ENCODE measurements at places on chromosomes 2 and 18.

DNA sequence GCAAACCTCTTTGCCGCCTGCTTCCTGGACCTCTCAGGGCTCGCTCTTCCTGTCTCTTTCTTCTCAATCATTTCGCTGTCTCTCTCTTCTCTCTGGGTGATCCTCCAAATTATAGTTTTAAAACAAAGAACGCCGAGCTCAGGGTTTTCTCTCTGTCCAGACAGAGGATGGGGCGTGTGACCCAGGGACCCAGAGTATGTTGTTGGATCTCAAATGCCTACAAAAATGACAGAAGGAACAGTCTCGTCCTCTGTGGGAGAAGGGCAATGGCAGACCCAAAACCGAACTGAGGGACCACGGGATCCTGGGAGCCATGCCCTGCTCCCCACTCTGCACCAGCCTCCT is 88.5 kb downstream of the EIPR1 start:
- DNase-seq: no peak

- DNase-seq: no peak
These were observed 166.4 kb upstream of the FANCL start for GRCh38 chr2:58407487-58407886.

DNA sequence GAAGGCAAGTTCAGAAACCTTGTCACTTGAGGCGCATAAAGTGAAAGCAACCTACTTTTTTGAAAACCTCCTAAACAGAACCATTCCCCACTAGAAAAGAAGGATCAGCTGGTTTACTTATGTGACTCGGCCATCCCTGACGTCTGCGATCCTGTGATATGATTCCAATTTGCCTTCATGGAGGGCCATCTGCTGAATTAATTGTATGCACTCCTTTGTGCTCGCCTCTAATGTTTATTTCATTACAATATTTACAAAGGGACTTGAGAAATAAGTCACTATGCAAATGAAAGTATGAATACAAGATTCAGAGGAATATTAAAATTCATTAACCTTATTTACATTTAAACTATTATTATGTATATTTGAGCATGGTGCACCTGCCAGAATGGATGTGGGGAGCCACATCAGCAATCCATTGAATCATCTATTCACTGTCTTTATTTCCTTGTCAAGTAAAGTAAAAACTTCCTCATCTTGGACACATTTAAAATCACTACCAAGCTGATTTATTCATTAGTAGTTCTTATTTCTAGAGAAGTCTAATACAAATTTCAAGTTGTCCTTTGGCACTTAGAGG is 96.5 kb downstream of the RBM43 start:
- DNase-seq: no peak

- no peak for DNase-seq
These were observed 774.6 kb upstream of the FAM98A start for GRCh38 chr2:34373586-34374233.

GRCh38 chr2:130877258-130877657 is 40.5 kb downstream of the ARHGEF4 start:
- DNase-seq: no peak

DNA sequence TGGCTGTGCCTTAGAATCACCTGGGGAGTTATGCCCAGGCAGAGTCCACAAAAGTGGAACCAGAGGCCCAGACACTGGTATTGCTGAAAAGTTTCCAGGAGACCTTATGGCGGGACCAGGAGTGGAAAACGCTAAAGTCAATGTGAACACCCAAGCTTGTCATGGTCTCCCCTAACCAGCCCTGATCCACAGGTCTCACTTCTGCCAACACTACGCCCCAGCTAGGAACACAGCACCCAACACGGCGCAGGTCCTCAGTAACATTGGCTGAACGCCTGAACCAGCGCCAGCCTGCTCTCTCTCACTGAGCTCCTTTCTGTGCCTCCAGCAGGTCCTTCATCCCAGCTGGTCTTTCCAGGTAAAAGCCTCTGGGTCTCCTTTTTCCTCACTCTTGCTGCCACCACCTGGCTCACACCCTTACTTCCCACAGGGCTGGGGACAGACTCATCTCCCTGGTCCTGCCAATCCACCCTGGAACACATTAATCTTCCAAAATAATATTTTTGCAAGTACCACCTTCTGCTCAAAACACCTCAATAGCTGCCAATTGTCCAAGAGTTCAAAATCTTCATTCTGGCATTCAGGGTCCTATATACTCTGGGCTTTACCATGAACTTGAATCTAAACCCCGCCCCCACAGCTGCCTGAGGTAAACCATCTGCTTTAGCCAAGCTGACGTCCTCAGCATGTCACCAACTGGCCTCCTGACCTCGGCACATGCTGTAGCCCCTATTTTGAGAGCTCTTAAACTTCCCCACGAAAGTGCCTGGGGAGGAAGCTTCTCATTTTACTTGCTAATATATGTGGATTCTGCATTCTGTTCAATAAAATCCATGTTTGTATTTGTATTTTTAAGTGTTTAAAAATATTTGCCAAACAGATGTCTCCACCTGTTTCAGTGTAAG is 34.6 kb downstream of the ADCY3 start:
- no peak for DNase-seq

- DNase-seq: no peak
These were observed 154.9 kb upstream of the NDUFV2 start for GRCh38 chr18:8947566-8947965.

GRCh38 chr18:47458483-47458882 is 207.0 kb upstream of the SKOR2 start:
- DNase-seq: no peak

- DNase-seq: no peak
These were observed 105.5 kb upstream of the HDAC4 start for GRCh38 chr2:239506101-239506857.

- no peak for DNase-seq
These were observed 17.6 kb upstream of the POU3F3 start for GRCh38 chr2:104836265-104836664.

DNA sequence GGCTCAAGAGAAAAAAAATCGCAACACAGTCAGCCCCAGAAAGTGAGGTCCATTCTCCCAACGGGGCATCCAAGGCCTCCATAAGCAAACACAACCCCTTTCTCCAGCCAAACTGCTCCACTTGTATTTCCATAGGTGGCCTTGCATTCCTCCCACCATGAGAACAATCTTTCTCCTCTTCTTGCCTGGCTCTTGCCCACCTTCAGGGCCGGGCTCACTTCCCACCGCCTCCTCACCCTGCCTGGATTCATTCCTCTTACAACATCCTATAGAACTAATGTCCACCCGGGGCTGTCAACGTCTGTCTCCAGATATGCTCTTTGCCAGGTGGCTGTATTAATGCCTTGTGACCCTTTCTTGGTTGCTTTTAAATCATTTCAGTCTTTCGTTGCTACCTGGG is 124.5 kb downstream of the SMAD7 start:
- no peak for DNase-seq

- DNase-seq: no peak
These were observed 269.7 kb upstream of the APCDD1 start for GRCh38 chr18:10184776-10185175.

- DNase-seq: no peak
These were observed 82.6 kb upstream of the CYP1B1 start for GRCh38 chr2:38158378-38159118.

GRCh38 chr2:69936906-69937305 is 22.0 kb downstream of the MXD1 start:
- no peak for DNase-seq

GRCh38 chr18:49901862-49902340 is 88.6 kb upstream of the ACAA2 start:
- no peak for DNase-seq

- no peak for DNase-seq
These were observed 6.4 kb upstream of the ODC1 start for GRCh38 chr2:10454505-10454904.

DNA sequence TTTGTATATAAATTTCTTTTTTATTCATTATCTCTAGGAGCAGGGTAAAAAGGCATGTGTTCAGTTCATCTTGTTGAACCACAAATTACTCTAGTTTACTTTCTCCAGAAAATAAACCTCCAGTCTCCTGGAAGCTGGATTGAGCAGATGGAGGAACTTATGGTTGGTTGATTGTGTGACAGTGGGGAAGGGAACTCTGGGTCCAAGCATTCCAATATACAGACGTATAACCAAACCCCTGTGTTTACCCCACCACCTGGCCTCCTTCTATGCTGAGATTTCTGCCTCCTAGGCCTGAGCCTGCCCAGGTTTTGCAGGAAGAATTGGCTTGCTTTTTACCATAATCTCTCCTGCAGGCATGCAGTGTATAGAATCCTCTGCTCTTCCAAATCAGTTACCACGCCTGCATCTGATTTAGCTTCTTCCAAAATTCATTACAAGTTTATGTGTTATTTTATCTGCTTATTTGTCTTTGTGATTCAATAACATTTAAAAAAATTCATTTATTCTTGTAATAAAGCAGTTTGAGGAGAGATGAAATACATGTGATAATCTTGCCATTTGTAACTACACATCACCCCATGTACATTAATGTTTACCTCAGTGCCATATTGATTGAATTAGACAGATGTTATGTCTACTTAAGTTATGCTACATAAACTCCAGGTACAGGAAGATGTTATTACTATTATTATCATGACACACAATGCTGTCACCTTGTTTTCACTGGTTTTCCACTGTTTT is 2.5 kb upstream of the RAB27B start:
- DNase-seq: no peak

- no peak for DNase-seq
These were observed 72.1 kb downstream of the GLI2 start for GRCh38 chr2:120807751-120808150.

GRCh38 chr2:118761771-118762170 is 85.7 kb downstream of the EN1 start:
- DNase-seq: no peak
